Activated T-cell treated with anti-CD3 and anti-CD28 coated beads for 4 hours (primary cell): ENCODE measurements at places on chromosomes 7 and 10.

GRCh38 chr7:89017695-89018094, 222.2 kb upstream of the TEX47 start:
- no peak for DNase-seq

DNA sequence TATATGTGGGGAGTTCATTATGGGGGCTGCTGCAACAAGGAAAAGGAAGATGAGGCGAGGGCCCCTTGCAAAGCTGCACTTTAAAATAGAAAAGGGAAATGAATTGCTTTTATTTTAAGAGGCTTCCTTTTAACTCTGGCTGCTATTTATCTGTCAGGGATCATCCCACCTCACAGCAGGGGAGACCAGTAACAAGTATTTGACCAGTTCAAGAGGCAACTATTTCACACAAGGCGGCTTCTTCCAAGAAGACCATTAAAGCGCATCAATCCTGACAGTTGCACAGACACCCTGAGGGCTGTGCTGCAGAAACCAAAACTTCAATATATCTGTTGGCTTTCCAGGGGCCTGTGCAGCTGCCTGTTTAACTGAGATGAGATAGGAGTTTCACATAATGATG, 1009.2 kb downstream of the SORCS3 start:
- DNase-seq, result no peak

DNA sequence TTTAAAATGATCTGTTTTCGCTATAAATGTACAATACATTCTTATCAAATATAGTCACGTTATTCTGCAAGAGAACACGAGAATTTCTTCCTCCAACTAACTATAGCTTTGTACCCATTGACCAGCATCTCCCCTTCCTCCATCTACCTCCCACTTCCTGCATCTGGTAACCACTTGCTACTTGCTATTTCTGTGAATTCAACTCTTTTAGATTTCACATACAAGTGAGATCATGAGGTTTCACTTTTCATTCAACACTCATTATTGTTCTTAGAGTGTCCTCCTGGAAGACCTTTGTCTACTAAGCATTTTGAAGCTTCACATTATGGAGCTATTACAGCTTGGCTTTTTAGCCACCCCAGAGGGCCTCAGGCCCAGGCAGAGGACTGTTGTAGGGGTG, 741.3 kb upstream of the FZD8 start:
- no peak for DNase-seq

GRCh38 chr10:87508837-87509236, 4.1 kb downstream of the MINPP1 start:
- DNase-seq, result no peak

DNA sequence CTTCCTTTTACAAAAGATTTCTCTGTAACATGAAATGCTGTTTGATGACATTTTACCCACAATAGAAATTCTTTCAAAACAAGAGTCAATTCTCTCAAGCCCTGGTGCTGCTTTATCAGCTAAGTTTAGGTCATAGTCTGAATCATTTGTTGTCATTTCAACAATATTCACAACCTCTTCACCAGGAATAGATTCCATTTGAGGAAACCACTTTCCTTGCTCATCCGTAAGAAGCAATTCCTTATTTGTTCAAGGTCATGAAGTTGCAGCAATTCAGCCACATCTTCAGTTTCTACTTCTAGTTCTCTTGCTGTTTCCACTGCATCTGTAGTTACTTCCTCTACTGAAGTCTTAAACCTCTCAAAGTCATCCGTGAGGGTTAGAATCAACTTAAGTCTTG, 315.3 kb downstream of the TYW1 start:
- no peak for DNase-seq

DNA sequence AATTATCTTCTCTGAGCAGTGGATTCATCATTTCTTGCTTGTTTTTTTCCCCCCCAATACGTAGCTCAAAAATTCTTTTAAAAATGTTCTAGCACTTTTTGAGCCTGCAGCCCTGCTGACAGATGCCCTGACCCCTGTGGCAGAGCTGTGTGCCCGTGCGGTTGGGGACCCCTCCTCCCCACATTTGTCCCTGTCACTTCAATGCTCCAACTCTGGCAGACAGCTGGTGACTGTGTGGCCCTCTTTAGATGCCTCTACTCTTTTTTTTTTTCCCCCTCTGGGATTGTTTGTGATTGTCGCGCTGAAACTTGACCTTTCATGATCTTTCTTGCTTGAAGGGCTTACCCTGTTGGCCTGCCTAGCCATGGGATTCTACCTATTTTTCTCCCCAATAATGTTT, 214.1 kb downstream of the TMEM178B start:
- no peak for DNase-seq

GRCh38 chr7:104156842-104157277, 51.0 kb downstream of the ORC5 start:
- DNase-seq, result no peak

DNA sequence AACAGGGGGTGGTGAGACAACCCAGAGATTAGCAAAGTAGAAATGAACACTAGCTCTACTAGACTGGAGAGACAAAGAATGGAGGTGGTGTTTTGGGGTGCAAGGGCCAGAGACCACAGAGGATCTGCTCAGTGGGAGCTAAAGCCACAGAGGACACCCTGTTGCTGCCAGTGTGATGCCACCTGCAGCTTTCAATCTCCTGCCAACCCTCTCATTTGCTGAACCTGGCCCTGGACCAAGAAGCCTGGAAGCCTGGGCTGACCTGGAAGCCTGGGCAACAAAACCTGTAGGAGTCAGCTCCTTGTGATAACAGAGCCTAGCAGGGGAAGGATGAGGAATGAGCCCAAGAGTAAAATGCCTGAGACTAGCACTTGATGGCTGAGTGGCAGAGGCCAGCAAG, 81.1 kb upstream of the ADO start:
- DNase-seq, result no peak

DNA sequence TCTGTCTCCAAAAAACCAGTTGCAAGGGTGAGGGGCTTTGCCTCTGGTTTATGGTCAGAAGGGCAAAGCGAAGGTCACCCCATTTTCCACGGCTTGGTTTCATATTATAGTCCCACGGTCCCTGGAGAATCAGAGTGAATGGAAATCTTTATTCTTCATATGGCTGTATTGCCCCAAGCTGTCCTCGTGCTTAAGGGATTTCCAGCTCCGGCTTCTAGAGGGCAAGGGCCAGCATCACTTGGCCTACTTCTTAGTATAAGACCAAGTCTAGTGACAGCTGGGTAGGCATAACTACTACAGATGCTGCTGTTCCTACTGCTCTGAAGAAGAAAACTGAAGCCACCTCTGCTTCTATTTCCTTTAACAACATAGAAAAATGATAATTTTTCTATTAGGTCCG, 63.2 kb downstream of the PARP12 start:
- no peak for DNase-seq

GRCh38 chr7:66403564-66403963, 198.4 kb downstream of the TPST1 start:
- DNase-seq, result no peak
